ENCODE measurements at places on chromosomes 3 and 15. TPM values are rescaled to one million over a fixed set of nuclear protein-coding genes. Genes with fewer than 3 reads are reported as not detected.
A peak's percentile ranks its signal among the peaks of the same experiment; 100 is the strongest.

GRCh38 chr3:123723070-123723469 lies 138.2 kb upstream of the HACD2 start:
- no peak for DNase-seq

GRCh38 chr3:179528772-179529171 lies 34.0 kb upstream of the ACTL6A start:
- DNase-seq, result no peak

DNA sequence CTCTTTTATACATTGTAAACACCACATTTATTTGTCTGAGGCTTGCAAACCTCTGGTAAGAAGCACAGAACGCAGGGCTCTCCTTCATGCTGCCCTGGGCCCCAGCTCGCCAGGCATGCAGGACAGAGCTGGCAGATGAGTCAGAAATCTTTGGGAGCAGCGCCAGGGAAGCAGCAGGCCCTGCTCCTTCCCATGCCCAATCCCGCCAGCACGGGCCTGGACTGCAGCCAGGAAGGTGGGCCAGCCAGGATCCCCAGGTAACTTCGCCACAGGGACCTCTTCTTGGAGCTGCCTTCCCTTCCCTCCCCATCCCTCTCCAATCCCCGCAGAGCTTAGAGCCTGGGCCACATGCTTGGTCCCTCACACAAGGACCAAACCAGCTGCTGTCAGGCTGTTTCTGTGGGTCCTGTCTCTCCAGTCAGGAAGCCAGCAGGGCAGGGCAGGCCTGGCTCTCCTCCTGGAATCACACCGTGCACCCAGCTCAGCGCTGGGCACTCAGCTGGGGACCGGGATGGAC lies 8.8 kb downstream of the STOML1 start:
- DNase-seq, result peak; percentile 84

The PLSCR5 gene
- total RNA-seq, result not detected

The CNTN3 gene
- 3.6 TPM for total RNA-seq

The MAGEL2 gene
- total RNA-seq, result 0.15 TPM
